A549 treated with CORT108297 at 1 μM for 4 hours (cell line): ENCODE measurements at places on chromosomes 5 and 9. TPM values are rescaled to one million over a fixed set of nuclear protein-coding genes. Genes with fewer than 3 reads are reported as not detected.

NOL8 gene
- total RNA-seq, result 26.1 to 36.3 TPM (median 29.1 TPM) in 5 replicates

FAM200C gene
- total RNA-seq, result 1.9 to 2.6 TPM (median 2.4 TPM) in 5 replicates

EQTN gene
- not detected in 5 replicates for total RNA-seq

ENC1 gene
- total RNA-seq, result 8.9 to 12.0 TPM (median 9.8 TPM) in 5 replicates

PFN3 gene
- not detected in 5 replicates for total RNA-seq

RFESD gene
- total RNA-seq, result 2.1 to 3.1 TPM (median 2.4 TPM) in 5 replicates

SH3RF2 gene
- total RNA-seq, result 2.6 to 3.5 TPM (median 3.4 TPM) in 5 replicates

ENTREP1 gene
- 0.43 to 0.74 TPM (median 0.57 TPM) in 5 replicates for total RNA-seq

MYMK gene
- not detected in 5 replicates for total RNA-seq

CDX1 gene
- total RNA-seq, result not detected in 5 replicates

TMEM174 gene
- not detected in 5 replicates for total RNA-seq

P4HA2 gene
- 37.2 to 50.0 TPM (median 44.5 TPM) in 5 replicates for total RNA-seq

RNF183 gene
- total RNA-seq, result 0.15 TPM in 1 of 5 replicates, not detected in the others

NRG2 gene
- 1.7 to 2.4 TPM (median 2.1 TPM) in 5 replicates for total RNA-seq

IRX1 gene
- total RNA-seq, result not detected in 5 replicates

RPL37 gene
- 2,670 to 2,951 TPM (median 2,828 TPM) in 5 replicates for total RNA-seq

CDK7 gene
- total RNA-seq, result 58.0 to 75.6 TPM (median 62.5 TPM) in 5 replicates

FBN2 gene
- total RNA-seq, result 11.7 to 19.7 TPM (median 17.5 TPM) in 5 replicates

NEUROG1 gene
- not detected in 5 replicates for total RNA-seq

GPR150 gene
- 0.07 to 0.21 TPM (median 0.08 TPM) in 5 replicates for total RNA-seq

ASTN2 gene
- 4.3 to 5.8 TPM (median 5.3 TPM) in 5 replicates for total RNA-seq

CFAP77 gene
- total RNA-seq, result 0.06 to 0.24 TPM (median 0.22 TPM) in 3 of 5 replicates, not detected in the others

F2RL1 gene
- total RNA-seq, result 225 to 295 TPM (median 259 TPM) in 5 replicates

VCAN gene
- 10.5 to 16.5 TPM (median 13.9 TPM) in 5 replicates for total RNA-seq

PKD2L2 gene
- not detected in 5 replicates for total RNA-seq

ZNG1A gene
- 25.2 to 29.6 TPM (median 27.0 TPM) in 5 replicates for total RNA-seq

CMYA5 gene
- 0.12 to 0.19 TPM (median 0.15 TPM) in 5 replicates for total RNA-seq

PCDHB14 gene
- 0.05 to 0.16 TPM (median 0.07 TPM) in 5 replicates for total RNA-seq

SLC45A2 gene
- total RNA-seq, result 0.05 TPM in 1 of 5 replicates, not detected in the others

CDC20B gene
- 0.07 to 0.11 TPM (median 0.09 TPM) in 5 replicates for total RNA-seq

KLF4 gene
- 13.6 to 20.8 TPM (median 15.4 TPM) in 5 replicates for total RNA-seq

FOXI1 gene
- total RNA-seq, result not detected in 5 replicates

PCDHGA1 gene
- total RNA-seq, result 0.30 to 0.39 TPM (median 0.37 TPM) in 5 replicates

ACTBL2 gene
- total RNA-seq, result 0.03 to 0.06 TPM (median 0.03 TPM) in 3 of 5 replicates, not detected in the others

CCDC187 gene
- total RNA-seq, result 0.01 to 0.02 TPM (median 0.02 TPM) in 3 of 5 replicates, not detected in the others

TAL2 gene
- 0.15 to 0.31 TPM (median 0.25 TPM) in 5 replicates for total RNA-seq

GARNL3 gene
- 2.2 to 2.8 TPM (median 2.4 TPM) in 5 replicates for total RNA-seq

CCNO gene
- 5.2 to 9.9 TPM (median 9.5 TPM) in 5 replicates for total RNA-seq

TEX48 gene
- total RNA-seq, result not detected in 5 replicates

NIPAL4 gene
- total RNA-seq, result 9.8 to 14.0 TPM (median 11.7 TPM) in 5 replicates
